Astrocyte of the cerebellum (primary cell): ENCODE measurements at places on chromosomes 7 and 10.

GRCh38 chr7:124201768-124202349 is 169.0 kb upstream of the TMEM229A start:
- no peak for DNase-seq

DNA sequence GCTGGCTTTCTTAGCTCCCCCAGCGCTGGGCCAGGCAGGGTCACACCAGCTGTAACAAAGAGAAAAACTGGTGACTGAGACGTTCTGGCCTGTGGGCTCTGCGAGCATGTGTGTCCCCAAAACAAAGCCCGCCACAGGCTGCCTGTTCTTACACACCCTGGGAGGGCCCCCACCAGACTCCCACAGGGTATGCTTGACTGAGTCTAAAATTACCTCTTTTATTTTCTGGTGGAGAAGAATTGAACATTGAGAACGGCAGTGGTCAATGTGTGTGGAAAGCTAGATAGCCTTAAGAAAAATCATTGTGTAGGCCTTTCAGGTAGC is 808 bp downstream of the C10orf71 start:
- DNase-seq = no peak

- no peak for DNase-seq
Observed at GRCh38 chr10:95909561-95909960, 1.8 kb downstream of the CC2D2B start.

DNA sequence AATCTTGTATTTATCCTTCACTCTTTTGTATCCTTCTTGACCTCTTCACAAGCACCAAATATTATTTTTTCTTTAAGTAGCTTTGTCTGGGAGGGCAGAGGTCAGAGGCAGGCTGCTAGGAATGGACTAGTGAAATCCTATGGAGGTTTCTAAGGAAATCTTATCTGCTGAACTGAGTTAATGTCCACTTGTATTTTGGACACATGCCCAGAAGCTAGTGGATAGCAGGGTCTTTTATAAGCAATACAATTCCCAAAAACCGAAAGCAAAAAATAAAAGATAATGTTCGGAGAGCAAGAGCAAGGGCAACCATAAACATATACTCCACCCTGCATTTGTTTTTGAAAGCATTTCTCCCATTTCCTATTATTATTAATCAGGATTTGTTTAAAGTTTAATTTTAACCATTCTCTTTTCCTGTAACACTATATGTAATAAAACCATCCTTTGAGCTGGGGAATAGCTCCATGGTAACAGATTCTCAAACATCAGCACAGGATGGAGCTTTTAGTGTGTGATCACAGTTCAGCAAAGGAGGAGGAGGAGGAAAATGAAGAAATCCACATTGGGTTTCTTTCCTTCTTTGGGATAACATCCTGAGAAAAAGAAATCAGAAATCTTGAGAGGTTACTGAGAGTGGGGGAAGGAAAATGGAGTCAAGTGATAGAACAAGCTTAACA is 328.2 kb upstream of the LRRN3 start:
- no peak for DNase-seq

DNA sequence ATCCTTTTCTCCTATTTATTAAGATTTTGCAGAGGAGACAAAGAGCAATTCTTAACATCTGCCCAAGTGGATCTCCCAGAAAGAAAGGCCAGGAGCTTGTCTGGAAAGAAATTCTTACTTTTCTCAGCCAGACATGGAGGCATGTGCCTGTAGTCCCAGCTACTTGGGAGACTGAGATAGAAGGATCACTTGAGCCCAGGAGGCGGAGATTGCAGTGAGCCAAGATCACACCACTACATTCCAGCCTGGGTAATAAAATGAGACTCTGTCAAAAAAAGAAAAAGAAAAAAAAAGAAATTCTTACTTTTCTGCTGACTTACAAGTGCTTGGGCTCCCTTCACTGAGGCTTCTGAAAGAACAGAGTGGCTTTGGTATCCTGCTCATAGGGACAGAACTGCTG is 2.4 kb upstream of the CYP3A43 start:
- DNase-seq = no peak

GRCh38 chr7:44222074-44222473 is 21.3 kb downstream of the YKT6 start:
- no peak for DNase-seq

GRCh38 chr7:120462991-120463390 is 190.0 kb downstream of the KCND2 start:
- DNase-seq = no peak

GRCh38 chr7:45889367-45890067 is 1.2 kb downstream of the IGFBP1 start:
- no peak for DNase-seq

DNA sequence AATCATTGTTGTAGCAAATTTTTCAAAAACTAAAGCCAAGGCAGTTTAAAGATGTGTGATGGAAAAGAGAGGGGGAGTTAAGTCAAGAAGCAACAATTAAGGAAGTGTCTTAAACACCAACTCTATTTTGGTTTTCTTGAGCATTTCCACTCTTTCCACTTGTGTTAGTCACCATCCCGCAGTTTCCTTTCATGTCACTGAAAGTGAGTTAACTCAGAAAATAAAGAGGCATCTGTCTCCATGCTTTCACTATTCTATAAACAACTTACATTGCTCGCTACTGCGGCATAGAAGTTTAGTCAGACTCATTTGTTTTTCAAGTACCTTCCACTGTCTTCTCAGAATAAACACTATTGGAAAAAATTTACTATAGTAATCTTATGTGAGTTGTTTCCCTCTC is 284.9 kb upstream of the SEMA3D start:
- no peak for DNase-seq

GRCh38 chr10:101573885-101574753 is 13.9 kb downstream of the POLL start:
- no peak for DNase-seq

DNA sequence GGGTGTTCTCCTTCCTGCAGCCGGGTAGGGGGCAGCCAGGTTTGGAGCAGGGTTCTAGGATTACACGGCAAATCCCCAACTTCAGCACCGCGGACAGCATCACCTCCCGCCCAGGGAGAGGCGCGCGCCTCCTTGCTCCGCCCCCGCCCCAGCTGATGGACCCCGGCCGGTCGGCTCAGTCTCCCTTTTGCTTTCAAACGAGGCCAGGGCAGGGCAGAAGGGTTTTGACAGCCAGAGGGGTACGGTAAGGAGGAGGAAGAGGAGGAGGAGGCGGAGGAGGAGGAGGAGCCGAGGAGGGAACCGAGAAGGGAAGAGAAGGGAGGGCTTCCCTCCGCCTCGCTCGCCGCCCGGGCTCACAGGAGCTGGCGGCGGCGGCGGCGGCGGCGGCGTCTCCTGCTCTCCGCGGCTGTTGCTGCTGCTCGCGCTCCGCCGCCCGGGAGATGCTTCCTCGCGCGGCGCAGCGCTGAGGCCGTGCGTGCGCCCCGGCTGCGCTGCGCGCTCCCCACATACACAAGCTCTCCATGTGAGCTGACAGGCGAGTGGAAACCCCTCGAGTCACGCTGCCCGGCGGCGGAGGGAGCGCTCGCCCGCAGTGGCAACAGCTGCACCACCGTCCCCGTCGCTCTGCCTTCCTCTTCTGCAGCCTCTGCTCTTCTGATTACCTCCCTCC is 615 bp upstream of the CNTNAP2 start:
- peak; percentile 33 for DNase-seq

DNA sequence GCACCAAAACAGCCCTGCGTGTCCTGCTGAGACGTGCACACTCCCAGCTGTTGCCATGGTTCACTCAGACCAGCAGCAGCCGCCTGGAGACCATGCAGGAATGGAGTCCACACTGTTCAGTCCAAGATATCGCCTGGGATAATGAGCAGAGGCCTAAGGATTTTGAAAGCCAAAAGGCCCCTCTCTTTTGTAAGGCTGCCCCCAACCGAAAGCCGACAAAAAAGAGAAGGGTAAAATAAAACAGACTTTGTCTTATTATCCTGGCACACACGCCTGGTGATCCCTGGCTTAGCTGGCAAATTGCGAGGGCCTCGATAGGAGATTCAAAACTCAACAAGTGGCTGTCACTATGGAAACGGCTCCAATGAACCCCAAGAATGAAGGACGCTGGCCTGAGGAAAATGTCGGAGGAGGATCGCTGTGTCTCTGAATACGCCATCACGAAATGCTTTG is 263.6 kb downstream of the SKIDA1 start:
- DNase-seq = no peak

GRCh38 chr10:48463318-48464003 is 141.4 kb downstream of the ARHGAP22 start:
- DNase-seq = no peak

DNA sequence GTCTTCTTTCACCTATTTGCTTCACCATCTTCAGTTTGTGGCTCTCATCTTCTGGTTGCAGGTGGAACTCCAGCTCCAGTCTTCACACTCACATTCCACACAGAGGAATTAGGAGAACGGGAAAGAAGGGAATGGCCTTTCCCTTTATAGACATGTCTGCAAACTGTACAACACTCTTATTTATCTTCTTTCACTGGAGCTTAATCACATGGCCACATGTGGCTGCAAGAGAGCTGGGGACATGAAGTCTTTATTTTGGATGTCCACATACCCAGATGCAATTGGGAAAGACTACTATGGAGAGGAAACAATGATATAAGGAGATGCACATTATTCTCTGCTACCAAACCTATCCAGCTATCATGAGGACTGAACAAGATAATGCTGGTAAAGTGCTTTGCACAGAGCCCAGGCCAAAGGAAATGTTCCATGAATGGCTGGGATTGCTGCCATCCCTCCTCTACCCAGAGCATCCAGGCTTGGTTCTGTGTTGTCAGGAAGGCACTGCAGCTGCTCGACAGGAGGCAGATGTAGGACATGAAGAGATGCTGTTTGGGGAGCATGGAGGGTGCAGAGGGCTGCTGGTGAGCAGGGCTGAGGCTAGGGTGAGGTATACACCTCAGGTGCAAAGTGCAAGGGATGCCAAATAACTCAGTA is 183.8 kb upstream of the TBX20 start:
- DNase-seq = no peak

- DNase-seq = no peak
Observed at GRCh38 chr10:104581884-104582601, 59.0 kb upstream of the SORCS3 start.

GRCh38 chr10:14087566-14087965 is 243.2 kb downstream of the FRMD4A start:
- DNase-seq = no peak

GRCh38 chr10:91743465-91743864 is 54.8 kb upstream of the TNKS2 start:
- no peak for DNase-seq

DNA sequence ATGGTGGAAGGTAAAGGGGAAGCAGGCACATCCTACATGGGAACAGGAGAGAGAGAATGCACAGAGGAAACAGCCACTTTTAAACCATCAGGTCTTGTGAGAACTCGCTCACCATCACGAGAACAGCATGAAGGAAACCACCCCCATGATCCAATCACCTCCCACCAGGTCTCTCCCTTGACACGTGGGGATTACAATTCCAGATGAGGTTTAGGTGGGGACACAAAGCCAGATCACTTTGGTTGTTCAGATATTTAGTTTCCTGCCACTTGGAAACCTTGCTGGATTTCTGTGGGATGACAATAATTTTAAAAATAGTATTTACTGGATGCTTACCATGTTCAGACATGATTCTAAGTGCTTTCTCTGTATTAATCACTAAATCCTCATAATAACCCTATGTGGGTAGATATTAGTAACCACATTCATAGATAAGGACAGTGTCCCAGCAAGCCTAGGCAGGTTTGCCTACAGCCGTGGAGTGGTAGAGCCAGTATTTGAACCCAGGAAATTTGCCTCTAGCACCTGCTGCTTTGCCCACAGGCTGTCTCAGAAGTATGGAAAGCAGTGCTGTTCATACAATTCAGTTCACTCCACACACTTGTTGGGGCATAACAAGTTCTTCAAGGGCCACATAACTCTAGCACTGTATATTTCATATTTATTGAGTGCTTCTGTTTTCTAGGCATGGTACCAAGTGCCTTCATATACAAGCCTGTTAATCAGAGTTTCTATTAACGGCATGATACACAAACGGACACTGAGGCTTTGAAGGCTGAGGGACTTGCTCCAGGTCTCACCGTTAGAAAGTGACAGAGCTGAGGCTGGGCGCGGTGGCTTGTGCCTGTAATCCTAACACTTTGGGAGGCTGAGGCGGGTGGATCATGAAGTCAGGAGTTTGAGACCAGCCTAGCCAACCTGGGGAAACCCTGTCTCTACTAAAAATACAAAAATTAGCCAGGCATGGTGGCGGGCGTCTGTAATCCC is 8.3 kb downstream of the TLL2 start:
- no peak for DNase-seq

DNA sequence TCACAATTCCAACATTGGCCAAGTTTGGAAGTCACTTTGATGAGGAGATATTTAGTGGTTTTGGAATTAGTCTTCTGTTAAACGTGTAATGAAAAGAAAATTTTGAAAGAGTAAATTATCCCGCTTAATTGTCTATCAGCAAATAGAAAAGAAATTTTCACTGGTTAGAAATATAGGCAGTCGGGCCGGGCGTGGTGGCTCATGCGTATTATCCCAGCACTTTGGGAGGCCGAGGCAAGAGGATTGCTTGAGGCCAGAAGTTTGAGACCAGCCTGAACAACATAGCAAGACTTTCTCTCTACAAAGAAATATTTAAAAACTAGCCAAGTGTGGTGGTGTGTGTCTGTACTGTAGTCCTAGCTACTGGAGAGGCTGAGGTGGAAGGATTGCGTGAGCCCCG is 13.4 kb downstream of the CNTNAP2 start:
- no peak for DNase-seq

DNA sequence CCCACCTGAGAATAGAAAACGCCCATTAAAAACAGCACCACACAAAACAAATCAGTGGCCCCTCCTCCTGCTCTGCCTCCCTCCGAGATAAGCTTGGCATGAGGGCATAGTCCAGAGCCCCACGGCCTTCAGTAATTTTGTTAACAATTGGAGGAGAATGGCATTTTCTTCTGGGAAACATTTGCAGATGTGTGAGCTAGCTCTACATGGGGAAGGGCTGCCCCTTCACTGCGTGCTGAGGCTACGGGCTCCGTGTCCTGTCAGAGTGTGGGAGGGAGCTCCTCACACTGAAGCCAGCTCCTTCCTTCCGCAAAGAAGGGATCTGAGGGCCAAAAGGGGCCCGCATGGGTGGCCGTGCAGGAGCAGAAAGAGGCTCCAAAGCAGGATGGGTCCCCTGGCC is 15.2 kb downstream of the GRK5 start:
- DNase-seq = no peak

DNA sequence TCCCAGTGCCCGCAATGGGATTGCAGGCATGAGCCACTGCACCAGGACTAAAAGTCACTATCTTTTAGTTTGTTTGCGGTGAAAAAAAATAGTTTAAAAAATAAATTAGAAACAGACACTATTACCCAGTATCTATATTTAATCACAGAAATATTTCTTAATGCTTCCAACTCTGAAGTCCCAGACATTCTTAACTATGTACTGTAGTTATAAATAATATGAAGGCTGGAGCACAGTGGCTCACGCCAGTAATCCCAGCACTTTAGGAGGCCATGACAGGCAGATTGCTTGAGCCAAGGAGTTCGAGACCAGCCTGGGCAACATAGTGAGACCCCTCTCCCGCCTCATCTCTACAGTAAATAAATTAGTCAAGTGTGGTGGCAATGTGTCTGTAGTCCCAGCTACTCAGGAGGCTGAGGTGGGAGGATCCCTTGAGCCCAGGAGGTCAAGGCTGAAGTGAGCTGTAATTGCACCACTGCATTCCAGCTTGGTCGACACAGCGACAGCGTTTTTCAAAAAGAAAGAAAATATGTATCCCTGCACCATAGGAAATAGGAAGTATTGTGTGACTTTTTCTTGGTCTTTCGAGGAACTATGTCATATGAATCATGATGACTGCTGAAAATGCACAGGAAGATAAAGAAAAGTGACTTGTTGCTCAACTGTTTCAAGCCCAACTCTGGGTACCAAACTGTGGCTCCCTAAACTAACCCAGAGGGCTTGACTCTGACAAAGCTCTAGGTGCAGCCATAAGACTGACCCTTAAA is 74.9 kb upstream of the STEAP1B start:
- no peak for DNase-seq

- no peak for DNase-seq
Observed at GRCh38 chr7:27520815-27521790, 141.6 kb downstream of the HIBADH start.
